Forelimb muscle (tissue), 1 donor: ENCODE measurements at places on chromosomes 5 and 9. TPM values are rescaled to one million over a fixed set of nuclear protein-coding genes. Genes with fewer than 3 reads are reported as not detected.
A peak's percentile ranks its signal among the peaks of the same experiment; 100 is the strongest.

GRCh38 chr5:75052192-75053053 lies at the start of gene GCNT4:
TSS of gene GCNT4 (minus strand) at chr5:75052558. CDS start at chr5:75030037, 22,521 bp downstream.
- DNase-seq = no peak

DNA sequence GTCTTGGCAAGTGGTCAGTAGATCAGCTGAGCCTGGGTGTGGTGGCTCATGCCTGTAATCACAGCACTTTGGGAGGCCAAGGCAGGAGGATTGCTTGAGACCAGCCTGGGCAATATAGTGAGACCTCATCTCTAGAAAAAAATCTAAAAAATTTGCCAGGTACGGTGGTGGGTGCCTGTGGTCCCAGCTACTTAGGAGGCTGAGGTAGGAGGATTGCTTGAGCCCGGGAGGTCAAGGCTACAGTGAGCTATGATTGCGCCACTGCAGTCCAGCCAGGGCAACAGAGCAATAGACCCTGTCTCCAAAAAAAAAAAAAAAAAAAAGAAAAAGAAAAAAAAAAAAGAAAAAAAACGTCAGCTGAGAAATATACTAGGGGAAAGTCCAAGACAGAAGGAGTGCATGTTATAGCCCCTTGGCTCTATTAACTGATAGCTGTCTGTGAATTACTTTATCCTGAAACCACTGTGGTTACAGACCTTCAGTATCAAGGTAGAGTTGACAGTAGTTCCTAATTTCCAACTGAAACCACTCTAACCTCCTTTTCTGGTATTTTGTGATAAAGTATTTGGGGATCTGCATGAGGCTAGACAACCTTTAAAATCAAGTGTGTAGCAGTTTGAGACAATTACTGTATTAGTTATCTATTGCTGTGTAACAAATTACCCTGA lies 2.3 kb upstream of the INIP start:
- DNase-seq = no peak

GRCh38 chr5:25641124-25641523 lies 996.3 kb upstream of the CDH10 start:
- no peak for DNase-seq

GRCh38 chr9:115367780-115368525 lies 250.0 kb upstream of the TNC start:
- no peak for DNase-seq

DNA sequence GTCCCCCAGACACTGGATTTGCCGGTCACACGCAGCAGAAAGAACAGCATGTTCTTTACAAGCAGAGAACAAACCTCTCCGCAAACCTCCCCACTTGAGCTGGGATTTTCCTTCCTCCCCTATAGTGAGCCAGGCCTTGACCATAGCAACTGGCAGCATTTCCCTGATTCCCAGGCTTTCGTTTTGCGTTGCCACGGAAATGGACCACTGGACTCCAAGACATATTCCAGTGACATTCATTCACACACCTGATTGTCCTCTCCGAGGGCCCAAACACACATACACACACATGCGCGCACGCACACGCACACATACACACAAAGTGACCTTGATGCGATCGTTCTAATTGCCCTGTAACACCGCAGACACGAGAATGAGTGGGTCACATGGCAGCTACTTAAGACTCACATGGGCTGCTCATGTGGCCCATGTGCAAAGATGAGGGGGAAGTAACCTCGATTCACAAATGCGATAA lies 80.9 kb upstream of the CPEB4 start:
- DNase-seq = no peak

DNA sequence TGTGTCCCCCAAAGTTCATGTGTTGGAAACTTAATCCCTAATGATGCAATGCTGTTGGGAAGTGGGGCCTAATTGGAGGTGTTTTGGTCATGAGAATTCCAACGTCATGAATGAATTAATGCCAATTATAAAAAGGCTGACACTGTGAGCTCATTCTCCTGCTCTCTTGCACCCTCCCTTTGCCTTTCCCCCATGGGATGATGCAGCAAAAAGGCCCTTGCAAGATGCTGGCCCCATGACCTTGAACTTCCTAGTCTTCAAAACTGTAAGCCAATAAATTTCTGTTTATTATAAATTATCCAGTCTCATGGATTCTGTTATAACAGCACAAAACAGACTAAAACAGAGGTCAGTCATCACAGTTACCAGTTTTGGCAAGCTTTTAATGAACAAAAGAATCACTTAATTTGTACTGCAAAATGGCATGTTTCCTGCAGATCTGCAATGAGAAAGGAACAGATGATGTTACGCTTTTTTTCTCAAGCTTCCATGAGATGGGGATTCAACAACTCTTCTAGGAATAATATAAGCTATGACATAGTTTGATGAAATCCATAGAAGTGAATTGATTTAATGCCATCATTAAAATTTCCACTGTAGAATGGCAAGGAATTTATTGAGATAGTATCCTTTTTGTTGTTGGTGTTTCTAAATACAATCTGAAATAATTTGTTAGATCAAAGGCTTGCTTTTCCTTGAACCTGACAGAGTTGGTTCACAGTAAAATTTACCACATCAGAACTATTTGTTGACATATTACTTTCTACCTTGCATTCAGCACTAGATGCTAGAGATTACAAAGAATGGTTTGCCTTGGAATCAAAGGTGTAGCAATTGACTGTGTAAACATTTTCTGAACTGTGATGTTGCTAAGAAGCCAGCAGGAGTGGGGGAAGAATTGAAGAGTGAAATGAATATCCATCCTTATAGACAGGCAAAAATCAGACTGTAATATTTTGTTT lies 29.3 kb upstream of the RFK start:
- no peak for DNase-seq

- DNase-seq = no peak
Observed at GRCh38 chr5:65892801-65893200, 33.6 kb upstream of the ERBIN start.

- no peak for DNase-seq
Observed at GRCh38 chr9:1400983-1401382, 350.8 kb downstream of the DMRT2 start.

DNA sequence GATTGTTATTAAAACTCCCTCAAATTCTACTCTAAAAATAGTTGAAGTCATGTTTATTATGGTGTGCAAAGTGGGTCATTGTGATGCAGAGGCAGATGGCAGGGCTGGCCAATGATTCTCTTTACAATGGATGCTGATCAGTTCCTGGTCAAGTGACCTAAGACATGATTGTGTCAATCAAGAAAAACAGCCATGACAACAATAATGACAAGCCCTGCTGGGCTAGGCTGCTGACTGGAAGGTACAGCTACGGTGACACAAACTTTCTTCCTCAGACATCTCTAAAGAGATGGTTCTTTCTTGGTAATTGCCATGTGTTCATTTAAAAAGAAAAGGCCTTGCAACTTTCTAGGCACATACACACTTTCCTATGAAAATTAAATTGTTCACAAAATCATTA lies 3.6 kb downstream of the SLC24A2 start:
- DNase-seq = no peak

DNA sequence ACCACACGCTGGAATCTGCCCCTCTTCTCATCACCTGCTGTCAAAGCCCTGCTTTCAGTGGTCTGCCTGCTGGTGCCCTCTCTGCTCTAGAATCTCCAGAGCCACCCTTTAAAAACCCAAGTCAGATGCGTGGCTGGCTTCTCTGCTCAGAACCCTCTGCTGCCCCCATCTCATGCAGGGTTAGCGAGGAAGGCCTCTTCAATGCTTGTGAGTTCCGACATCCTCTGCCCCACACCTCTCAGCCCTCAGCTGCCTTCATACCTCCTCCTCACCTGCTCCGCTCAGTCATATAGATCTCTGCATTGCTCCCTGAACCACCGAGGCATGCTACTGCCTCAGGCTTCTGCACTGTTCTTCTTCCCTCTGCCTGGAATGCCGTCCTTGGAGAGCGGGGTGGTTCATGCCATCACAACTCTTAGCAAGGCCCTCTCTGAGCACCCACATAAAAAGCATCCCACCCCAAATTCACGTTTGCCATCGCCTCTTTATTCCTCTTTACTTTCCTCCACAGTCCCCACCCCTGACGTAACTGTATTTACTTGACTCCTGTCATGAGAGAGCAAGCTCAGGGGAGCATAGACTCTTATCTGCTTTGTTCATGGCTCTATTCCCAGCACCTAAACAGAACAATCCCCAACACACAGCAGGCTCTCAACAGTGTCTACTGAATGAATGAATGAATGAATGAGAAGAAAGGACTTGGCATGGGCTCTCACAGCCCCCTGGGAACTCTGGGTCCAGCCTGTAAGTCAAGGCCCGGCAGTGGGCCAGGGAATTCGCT lies 10.4 kb downstream of the SHB start:
- DNase-seq = no peak

DNA sequence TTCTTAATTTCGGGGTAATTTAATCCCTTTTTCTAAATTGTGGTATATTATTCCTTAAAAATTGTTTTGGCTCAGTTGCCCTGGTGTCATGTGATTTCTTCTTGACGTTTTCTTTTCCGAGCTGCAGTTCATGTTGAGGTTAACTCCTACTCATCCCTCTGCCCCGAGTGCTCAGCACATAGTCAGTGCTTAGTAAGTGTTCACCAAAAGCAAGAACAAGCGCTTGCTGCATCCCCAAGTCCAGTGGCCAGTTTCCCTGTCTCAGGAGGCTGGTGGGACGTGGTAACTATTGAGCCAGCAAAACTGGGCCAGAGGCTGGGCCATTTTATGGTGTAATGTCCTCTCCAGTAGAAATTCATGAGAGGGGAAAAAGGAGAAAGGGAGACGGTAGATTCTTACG lies 23.3 kb downstream of the TRIO start:
- no peak for DNase-seq

DNA sequence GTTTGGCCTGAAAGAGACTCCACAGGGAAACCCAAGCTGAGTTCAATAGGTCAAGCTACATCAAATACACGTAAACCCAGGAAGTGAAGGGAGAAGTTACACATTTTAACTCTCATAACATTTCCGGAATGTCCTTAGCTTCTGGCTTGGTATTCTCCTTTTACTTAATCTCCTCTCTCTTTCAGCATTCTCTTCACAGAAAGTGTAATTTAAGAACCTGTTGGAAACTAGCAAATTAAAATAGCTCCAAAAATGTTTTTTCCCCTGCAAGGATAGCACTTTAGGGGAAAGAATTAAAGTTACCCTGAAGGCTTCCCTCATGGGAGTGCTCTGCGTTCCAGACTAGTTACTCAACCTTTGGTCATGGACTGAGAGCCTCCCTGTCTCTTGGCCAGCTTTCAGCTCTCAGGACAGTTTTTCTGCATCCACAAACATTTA lies 292.7 kb upstream of the TARS1 start:
- peak; percentile 60 for DNase-seq

GRCh38 chr5:90408571-90409317 lies 812 bp downstream of the CETN3 start:
- DNase-seq = no peak

DNA sequence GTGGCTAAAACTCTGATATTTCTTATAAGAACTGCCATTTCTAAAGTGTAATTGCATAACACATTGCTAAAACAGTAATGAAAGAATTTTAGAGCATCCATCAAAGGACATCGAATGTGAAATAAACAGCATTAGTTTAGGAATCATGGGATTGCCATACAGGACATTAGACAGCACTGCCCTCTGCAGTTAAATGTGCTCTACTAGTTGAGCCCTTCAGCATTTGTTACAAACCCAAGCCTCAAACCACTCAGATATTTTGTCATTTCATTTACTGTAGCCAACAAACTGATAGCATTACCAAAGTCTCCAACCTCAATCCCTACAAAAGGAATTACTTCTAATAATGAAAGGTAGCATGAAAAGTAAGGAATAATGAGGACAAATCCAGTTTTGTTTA lies 116.8 kb upstream of the COX7C start:
- no peak for DNase-seq

GRCh38 chr5:35924122-35924949 lies 14.1 kb downstream of the CAPSL start:
- no peak for DNase-seq

DNA sequence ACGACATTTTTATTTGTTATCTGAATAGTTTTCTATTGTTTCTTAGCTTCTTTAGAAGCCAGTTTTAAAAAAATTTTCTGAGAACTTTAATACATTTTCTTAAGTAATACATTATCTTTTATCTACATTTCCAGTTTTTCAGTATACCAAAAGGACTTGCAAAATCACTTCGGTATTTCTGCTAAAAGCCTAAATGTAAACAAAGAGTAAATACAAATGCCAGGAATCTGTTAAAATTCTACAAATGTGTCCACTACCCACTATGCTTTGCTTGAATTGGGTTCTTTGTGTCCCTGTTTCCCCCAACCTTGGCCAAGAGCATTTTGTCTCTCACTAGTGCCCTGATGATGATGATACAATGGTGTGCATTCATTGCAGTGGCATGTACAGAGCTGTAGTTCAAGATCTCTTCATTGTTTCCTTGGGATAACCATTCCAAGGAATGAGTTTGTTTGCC lies 611.2 kb downstream of the NR2F1-AS1 start:
- DNase-seq = no peak

Gene AOPEP
- polyA plus RNA-seq = 43.0 TPM

Gene TPM2
- polyA plus RNA-seq = 8,819 TPM

Gene OR1J2
- not detected for polyA plus RNA-seq

Gene MSX2
- 0.66 TPM for polyA plus RNA-seq
